ENCODE measurements at places on chromosomes 7 and 10.

GRCh38 chr10:122632031-122632430, 67.6 kb downstream of the C10orf120 start:
- DNase-seq: no peak

- no peak for DNase-seq
Observed at GRCh38 chr7:117190104-117190503, 132.8 kb downstream of the WNT2 start.

DNA sequence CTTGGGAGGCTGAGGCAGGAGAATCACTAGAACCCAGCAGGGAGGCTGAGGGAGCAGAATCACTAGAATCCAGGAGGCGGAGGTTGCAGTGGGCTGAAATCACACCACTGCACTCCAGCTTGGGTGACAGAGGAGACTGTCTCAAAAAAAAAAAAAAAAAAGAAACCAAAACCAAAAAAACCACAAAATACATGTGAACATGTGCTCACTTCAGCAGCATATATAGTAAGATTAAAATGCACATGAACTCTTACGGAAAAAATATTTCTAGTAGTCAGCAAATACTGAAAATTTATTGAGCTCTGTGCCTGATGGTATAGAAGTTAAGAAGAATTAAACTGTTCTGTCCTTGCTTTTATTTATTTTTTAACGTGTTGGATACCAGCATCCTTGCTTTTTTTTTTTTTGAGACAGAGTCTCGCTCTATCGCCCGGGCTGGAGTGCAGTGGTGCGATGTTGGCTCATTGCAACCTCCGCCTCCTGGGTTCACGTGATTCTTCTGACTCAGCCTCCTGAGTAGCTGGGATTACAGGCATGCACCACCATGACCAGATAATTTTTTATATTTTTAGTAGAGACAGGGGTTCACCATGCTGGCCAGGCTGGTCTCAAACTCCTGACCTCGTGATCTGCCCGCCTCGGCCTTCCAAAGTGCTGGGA, 9.6 kb upstream of the ZNF487 start:
- no peak for DNase-seq

DNA sequence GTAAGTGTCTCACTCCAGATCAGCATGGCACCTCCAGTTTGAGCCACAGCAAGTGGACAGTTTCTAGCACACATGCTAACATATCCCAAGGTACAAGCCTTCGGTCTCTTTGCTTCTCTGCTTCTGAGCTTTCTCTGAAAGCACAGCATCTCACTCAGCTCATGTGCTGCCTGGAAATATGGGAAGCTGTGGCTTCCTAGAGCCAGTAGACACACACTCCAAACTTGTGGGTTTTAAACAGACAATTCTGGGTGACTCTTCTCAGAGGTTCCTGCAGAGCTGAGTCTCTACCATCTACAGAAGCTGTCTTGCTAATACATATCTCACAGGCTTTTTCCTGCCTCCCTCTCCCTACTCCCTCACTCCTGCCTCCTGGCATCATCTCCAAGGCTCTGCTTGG, 23.9 kb upstream of the TMEM273 start:
- no peak for DNase-seq

GRCh38 chr10:290026-290725, 154.9 kb downstream of the ZMYND11 start:
- no peak for DNase-seq

Measured in inflammatory macrophage treated with lipopolysaccharide for 1 hour (primary cell).